Type B pancreatic cell (in vitro differentiated cells): ENCODE measurements at places on chromosomes 12 and 14.

- peaks cover 2% of the 10 kb centered on the region for H3K4me1 ChIP-seq
- H3K4me3 ChIP-seq = peak overlapping the region; percentile 23
- no peak for DNase-seq
- no peaks in the 10 kb centered on the region for H3K27me3 ChIP-seq
- peak overlapping the region; percentile 23 for H3K27ac ChIP-seq
- peaks cover 1% of the 10 kb centered on the region for H3K36me3 ChIP-seq
Measured at GRCh38 chr12:121209221-121209620, 708 bp upstream of the P2RX4 start.

DNA sequence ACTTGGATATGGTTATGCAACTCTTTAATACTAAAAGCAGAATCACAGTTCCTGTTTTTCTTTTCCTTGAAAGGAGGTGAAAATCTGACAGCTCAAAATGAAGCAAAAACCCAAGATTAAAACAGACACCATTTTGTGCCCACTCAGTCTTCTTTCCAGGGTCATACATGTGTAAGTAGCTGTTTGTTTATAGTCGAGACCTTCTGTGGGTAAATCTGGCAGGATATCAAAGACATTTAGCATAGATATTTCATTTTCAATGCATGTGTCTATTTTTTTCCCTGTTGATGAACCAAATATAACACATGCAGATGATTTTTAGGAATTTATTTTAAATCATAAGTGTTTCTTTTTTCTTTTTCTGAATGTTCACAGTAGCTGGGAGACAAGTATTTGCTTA lies 398.8 kb downstream of the FOXG1 start:
- H3K4me3 ChIP-seq = no peak overlapping the region
- H3K27me3 ChIP-seq = no peaks in the 10 kb centered on the region
- H3K27ac ChIP-seq = no peak overlapping the region
- H3K4me1 ChIP-seq = no peaks in the 10 kb centered on the region
- H3K36me3 ChIP-seq = no peaks in the 10 kb centered on the region

DNA sequence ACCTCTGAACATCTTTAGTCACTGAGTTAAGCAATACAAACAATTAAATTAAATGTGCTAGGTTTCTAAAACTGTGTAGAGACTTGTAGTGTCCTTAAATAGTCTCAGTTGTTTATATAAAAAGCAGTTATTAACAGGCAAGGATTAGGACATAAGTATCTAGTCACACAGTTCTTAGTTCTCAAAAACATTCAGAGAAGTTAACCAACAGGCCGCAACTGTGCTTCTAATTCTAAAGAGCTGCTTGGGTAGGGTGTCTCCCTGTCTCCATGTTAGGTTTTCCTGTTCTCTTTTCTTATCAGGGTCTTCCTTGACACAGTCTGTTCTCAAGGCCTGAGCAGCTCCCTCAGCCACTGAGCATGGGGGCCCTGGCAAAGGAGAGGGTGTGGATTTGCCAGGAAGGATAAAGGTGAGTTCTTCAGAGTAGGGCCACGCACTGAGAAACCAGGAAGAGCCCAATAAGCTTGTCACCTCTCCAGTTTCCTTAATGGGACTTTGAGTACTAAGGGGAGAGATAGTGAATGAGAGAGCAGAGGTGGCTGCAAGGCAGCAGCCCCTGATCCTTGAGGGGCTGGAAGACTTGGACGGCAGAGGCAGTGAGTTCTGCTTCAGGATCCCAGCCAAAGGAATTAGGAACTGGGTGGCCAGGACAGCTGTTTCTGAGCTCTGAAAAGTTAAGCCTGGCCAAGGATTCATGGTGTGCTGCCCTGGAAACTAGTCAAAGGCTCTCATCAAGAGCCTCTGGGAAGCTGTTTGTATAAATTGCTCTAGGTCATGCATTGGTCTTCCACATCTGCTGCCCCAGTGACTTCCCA lies 177.3 kb downstream of the MYRFL start:
- H3K27ac ChIP-seq = peak overlapping the region; percentile 52
- DNase-seq = no peak
- no peaks in the 10 kb centered on the region for H3K36me3 ChIP-seq
- H3K4me1 ChIP-seq = peaks cover 18% of the 10 kb centered on the region

GRCh38 chr12:53122961-53123468 lies 19.7 kb downstream of the SOAT2 start:
- H3K4me3 ChIP-seq = peak overlapping the region; percentile 73
- peaks cover 7% of the 10 kb centered on the region for H3K27me3 ChIP-seq
- H3K4me1 ChIP-seq = peaks cover 5% of the 10 kb centered on the region
- H3K36me3 ChIP-seq = no peaks in the 10 kb centered on the region
- no peak overlapping the region for H3K27ac ChIP-seq

GRCh38 chr12:40752011-40752410 lies 59.8 kb downstream of the CNTN1 start:
- H3K36me3 ChIP-seq = no peaks in the 10 kb centered on the region
- H3K4me1 ChIP-seq = peaks cover 8% of the 10 kb centered on the region
- no peak for DNase-seq
